Left kidney (tissue), 8 donors: ENCODE measurements at places on chromosomes 13 and 19.

GRCh38 chr13:99377641-99378040 lies 70.4 kb upstream of the GPR183 start:
- DNase-seq = no peak

- DNase-seq = no peak
These were observed 3.7 kb downstream of the CD70 start for GRCh38 chr19:6587093-6587820.

GRCh38 chr13:64538711-64539110 lies 2691.4 kb downstream of the PCDH9 start:
- no peak for DNase-seq

- no peak for DNase-seq
These were observed 4.9 kb downstream of the SUGP1 start for GRCh38 chr19:19315444-19315843.

DNA sequence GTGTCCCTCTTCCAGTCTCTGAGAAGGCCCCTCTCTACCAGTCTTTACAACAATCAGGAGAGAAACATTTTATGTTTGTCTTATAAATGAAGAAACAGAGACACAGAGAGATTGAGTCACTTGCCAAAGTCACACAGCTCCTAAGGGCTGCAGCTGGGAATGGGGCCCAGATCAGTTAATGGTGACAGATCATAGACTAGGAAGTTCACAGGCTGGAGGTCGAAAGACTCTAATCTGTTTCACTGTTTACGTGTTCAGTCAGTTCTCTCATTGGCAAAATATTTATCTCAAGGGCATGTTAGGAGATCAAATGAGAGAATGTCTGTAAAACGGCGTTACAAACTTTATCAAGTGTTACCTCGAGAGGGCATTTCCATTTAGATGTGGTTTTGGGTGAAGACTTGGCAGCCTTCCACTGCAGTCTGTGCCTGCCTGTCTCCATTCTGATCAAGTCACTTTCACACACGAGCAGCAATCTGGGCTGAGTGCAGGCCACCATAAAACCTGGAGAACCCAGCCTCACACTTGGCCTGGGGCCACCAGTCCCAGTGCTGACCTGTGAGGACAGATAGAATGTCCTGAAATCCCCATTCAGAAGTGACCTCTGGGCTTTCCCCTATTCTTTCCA lies 65.1 kb downstream of the SIAH3 start:
- no peak for DNase-seq

DNA sequence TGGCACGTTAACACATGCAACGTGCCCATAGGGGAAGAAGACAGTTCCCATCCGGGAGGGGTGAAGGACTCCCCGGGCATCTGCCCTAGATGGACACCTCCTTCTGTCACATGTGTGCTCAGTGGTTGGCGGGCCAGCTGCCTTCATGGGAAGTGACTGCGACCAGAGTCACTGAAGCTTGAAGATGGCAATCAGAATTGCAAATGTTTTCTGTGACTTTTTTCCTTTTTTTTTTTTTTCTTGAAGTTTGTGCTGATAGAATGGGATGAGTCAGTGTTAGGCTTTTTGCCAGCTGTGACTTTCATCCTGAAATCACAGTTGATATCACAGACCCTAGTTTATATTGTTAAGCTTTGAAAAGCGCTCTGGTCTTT lies 109.2 kb upstream of the MCF2L start:
- no peak for DNase-seq

DNA sequence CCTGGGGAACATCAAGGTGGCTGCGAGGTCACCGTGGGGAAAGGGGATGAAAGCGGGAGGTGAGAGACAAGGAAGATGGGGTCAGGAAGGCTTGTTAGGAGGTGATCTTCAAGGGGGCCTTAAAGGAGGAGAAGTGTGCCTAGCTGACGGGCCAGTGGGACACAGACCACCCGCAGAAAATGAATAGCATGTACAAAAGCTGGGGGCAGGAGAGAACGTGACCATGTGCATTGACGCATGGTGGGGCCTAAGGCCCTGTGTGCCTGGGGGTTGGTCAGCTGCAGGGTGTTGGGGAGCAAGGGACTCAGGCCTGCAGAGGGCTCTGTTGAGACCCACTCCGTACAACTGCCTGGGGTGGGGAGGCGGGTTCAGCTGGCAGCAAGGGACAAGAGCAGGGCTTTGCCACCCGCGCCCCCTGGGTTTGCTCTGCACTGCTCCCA lies 5.9 kb downstream of the RAB8A start:
- no peak for DNase-seq

DNA sequence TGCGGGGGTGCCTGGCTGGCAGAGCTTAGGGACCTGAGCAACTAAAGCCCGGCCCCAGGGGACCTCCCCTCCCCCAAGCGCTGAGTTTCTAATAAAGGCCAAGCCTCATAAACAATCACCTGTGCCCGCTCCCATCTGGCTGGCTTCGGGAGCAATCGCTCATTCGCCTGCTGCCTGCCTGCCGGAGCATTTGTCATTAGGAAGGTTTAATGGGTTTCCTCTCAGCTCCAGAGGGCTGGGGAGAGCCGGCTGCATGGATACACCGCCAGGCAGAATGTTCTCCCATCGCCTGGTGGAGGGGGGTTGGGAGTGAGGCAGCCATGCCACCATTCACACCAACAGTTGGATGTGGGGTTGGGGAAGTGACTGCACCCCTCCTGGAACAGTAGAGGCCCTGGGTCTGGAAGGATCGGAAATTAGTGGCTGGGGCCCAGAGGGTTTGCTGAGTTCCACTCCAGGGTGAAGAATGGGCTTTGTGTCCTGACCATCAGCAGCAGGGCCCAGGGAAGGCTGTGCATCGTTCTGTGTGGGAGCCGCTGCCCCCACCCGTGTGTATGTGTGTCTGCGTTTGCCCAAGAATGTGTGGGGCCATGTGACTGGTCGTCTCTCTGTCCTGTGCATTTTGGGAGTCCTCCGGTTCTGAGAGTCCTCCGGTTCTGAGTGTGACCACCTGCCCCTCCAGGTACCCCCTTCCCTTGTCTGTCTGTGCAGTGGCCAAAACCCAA lies 15.3 kb downstream of the PIN1 start:
- DNase-seq = peak; percentile 71

DNA sequence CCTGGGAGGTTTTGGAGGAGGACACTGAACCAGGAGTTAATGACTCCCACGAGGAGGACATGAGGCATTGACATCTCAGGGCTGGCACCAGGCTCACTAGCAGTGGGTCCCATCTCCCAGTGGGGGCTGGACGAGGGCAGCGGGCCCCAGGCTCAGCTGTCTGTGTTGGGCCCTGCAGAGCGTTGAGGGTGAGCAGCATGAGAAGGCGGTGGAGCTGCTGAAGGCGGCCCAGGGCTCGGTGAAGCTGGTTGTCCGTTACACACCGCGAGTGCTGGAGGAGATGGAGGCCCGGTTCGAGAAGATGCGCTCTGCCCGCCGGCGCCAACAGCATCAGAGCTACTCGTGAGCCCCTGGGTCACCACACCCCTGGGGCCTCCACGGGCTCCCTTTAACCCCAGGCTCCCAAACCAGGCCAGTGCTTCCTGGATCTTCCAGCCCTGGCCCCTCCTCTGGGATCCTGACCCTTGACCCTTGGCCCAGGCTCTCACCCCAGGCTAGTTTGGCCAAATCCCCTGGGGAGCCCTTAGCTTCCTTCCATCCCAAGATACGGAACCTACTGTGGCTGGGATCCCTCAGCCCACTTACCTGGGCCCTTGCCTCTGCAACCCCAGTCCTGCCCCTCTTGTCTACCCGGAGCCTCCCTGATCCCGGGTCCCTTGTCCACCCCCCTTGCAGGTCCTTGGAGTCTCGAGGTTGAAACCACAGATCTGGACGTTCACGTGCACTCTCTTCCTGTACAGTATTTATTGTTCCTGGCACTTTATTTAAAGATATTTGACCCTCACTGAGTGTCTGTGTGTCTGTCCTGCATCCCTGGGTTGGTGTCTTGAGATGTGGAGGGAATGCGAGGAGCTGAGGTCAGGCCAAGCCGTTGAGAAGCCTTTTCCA lies 1.0 kb downstream of the C19orf73 start:
- DNase-seq = no peak

DNA sequence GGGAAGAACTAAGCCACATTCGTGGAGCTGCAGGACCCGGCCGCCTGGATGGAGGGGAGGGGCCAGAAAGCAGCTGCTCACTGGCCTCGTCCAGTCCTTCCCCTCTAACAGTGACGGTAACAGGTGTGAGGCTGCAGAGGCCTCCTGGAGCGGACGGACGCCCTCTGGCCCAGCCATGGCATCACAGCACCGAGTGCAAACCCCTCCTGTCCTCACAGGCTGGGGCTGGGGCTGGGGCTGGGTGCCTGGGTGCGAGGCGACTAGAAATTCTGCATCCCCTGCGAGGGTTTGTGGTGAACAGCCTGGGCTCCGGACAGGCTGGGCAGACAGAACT lies 3.6 kb downstream of the MICOS13 start:
- no peak for DNase-seq

DNA sequence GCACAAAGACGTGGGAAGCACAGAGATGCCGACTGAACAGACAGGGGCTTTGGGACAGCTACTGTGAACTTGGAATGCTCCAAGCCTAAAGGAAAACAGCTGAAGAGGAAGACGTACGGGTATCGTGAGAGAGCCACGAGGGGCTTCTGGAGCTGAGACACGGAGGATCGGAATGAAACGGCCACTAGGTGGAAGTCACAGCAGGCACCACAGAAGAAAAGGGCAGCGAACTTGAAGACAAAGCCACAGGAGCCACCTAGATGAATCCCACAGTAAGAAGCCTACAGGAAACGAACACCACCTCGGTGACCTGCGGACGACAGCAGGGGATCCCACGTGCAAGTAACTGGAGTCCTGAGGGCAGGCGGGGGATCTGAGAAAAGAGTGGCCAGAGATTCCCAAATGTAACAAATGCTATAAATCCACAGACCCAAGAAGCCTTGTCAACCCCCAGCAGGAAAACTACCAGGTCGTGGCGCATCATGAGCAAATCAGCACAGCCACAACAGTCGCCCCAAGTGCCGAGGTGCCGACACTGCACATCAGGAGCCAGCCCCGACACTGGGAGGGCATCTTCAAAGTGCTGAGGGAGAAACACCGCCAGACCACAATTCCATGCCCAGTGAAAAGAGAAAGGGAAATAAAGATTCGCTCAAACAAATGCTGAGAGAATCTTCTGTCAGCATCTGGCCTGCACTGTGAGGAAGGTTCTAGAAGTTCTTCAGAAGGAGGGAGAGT lies 39.3 kb upstream of the ISYNA1 start:
- DNase-seq = no peak

GRCh38 chr19:947707-948539 lies 22.1 kb downstream of the ARID3A start:
- no peak for DNase-seq

DNA sequence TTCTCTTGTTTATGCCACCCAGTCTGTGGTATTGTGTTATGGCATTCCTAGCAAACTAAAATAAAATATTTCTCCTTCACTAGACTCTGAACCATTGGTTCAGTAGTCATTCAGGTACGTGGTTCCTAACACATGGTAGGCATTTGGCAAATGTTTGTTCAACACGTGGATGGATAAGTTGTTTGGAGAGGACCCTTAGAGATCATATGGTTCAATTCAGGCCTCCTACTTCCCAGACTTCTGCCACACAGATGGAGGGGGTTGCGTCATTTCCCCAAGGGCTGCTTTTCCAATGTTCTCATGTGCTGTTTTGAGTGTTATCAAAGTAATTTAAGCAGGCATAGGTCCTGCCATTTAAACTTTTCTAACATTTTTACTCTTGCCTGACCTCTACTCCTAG lies 6.7 kb downstream of the CXCL17 start:
- DNase-seq = no peak

DNA sequence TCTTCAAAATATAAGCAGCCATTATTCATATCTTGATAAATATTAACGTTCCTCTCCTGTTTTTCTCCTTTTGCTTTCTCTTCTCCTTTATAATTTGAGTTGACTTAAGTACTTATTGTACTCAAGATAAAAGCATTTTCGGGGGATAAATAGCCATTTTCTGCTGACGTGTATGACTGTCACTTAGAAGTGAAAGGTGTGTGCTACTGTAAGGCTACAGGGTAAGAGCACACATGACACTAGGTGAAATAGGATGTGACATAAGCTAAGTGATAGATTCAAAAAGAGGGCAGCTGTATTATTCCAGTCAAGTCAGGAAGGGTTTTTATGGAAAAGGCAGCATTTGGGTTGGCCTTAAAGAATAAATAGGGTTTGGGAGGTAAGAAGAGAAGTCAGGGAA lies 128.5 kb downstream of the GPC6 start:
- no peak for DNase-seq

DNA sequence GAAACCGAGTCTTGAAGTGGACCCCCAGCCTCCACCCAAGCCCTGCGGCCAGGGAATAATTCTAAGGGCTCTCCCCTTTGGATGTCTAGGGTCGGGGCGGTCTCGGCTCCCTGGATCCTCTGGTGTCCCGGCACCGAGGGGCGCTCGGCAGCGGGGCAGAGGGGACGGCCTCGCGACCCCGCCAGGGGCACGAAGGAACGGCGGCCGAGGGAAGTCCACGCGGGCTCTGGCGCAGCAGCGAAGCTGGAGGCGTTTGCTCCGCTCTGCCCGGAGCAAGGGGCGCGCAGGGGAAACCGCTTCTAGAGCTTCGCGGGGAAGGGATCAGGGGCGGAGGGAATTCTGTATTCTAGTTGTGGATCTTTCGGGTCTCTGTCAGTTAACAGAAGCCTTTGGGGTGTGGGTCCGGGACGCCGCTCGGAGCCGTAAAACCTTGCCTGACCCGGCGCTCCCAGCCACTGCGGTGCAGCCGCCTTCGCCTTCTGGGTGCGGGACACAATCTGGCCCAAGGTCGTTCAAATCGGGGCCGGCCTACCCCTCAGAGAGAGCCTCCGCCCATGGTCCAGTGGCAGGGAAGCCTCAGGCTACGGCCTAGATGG lies 118.2 kb downstream of the KCNRG start:
- no peak for DNase-seq

DNA sequence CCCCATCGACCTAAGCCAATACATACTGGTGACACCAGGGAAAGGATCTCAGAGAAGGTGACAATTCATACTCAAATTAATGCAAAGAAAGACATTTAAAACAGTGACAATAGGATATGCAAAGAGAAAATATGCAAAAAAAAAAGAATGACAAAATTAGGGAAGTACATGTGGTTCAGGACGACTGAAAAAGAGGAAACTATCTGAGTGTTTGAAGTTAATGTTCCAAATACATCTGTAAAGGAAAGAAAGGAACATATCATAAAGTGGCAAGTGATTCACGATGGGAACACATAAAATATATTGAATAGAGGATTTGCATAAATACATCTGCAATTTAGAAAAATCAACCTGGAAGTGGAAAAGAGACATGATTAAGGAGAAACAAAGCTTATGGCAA lies 441.4 kb downstream of the SLITRK5 start:
- DNase-seq = no peak

DNA sequence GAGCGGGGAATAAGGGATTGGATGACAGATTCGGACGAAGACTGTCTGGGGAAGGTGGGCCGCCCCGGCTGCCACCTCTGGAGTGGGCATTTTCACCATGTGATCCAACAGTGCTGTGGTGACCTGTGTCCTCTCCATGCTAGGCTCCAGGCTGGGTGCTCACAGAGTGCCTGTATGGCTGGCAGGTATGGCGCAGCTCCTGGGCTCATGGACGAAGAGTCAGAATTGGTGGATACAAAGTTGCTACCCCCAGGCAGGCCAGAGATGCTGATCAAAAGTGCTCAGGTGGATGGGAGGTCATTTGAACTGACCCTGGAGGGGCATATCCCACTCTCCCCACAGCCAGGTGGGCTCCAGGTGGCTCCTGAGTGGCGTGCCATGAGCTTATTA lies 111.3 kb upstream of the UQCRFS1 start:
- no peak for DNase-seq

- DNase-seq = no peak
These were observed 129.4 kb downstream of the PCDH9 start for GRCh38 chr13:67100730-67101129.

GRCh38 chr13:21696865-21697448 lies 26.1 kb downstream of the FGF9 start:
- no peak for DNase-seq
